H4 (cell line): ENCODE measurements at places on chromosomes 16 and 17. TPM values are rescaled to one million over a fixed set of nuclear protein-coding genes. Genes with fewer than 3 reads are reported as not detected.

Gene QRICH2
- 2.3 and 2.4 TPM in 2 replicates for total RNA-seq

Gene LIG3
- 23.6 and 31.9 TPM in 2 replicates for total RNA-seq

Gene PLEKHH3
- 3.3 and 5.9 TPM in 2 replicates for total RNA-seq

GRCh38 chr17:19361326-19361725 lies 1.2 kb downstream of the B9D1 start:
- no peak for DNase-seq

DNA sequence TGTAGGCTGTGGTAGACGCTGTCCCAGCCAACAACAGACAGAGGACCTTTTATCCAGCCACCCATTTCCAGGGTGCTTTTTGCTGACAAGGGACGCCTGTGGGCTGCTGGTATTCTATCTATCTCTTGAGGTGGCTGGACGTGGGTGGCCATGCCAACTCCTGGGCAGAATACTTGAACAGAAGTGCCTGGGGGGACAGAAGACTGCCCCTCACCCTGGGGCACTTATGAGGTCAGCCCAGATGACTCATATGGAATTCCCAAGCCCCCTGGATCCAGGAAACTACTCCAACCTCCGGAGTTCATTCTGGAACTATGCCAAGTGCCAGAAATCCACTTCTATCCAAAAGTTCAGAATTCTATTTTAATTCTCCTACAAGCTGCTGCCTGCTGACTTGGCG lies 61.3 kb downstream of the CDRT4 start:
- no peak for DNase-seq

- DNase-seq, result no peak
Measured at GRCh38 chr17:64185101-64185500, 55.2 kb upstream of the ERN1 start.
